ENCODE measurements at places on chromosomes 2 and 18.

GRCh38 chr2:130334026-130334425 lies 8.7 kb upstream of the IMP4 start:
- no peak for DNase-seq

GRCh38 chr2:151826737-151827157 lies 1.5 kb downstream of the ARL5A start:
- no peak for DNase-seq

DNA sequence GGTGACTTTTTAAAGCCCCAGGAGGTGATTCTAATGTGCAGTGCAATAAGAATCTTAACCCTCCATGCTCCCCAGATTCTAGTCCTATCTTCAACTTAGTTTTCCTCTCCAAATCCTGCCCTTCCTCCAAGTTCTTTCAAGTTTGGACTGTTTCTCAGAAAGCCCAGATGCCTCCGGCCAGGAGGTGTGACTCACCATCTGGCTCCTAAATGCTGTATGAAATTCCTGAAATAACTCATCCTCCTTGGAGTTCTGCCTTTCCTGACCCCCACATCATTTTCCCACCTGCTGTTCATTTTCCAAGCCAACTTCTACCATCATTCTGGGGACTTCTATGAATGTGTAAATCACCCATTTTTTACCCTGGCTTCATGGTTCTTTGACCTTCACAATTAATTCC lies 118.2 kb upstream of the NOL4 start:
- DNase-seq: peak; percentile 63

DNA sequence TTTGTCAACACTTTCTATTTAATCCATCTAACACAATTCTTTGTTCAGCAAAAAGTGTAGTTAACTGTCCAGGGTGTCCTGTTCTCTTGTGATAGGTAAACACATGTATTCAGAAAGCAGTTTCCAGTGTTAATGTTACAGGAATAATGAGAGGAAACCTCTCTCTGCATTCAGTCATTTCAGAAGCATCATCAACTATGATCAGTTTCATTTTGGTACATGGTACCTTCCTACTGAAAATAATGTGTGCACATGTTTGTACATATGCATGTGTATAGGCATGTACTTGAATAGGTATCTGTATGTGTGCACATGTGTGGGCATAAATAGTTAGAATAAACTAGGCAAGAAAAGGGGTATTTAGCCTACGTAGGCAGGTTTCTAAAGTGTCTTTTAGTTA lies 16.6 kb downstream of the EFEMP1 start:
- no peak for DNase-seq

DNA sequence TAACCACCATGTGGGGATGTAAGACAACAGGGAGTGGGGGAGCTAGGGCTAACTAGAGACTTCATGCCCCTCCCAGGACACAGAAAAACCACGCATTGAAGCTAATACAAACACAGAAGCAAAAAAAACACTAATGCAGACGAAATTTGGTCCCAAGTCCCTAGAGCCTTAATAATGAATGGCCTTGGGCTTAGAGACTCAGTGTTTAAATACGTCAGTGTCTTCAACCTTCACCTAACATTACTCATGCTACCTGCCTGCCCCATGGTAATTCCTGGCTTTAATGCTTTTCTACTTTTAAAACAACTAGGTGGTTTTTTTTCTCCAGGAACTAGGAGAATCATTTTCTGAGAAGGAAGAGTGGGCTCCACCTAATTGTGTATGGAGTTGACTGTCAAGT lies 64.1 kb upstream of the ITSN2 start:
- DNase-seq: no peak

DNA sequence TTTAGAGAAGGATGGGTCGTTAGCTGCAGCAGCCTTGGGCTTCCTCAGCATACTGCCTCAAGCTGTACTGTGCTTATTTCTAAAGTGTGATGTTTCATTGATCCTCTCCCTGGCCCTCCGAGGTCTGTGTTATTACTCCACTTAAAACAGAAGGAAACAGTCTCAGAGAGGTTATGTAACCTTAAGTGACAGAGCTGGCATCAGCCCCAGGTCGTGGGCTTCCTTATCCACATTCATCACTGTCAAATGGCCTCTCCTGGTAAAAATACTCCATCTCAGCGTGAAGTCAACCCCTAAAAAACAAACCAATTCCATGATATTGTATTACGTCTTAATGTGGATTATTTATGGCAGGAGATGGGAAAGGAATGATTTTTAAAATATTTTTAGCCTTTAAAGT lies 153.3 kb upstream of the NOSTRIN start:
- DNase-seq: no peak

DNA sequence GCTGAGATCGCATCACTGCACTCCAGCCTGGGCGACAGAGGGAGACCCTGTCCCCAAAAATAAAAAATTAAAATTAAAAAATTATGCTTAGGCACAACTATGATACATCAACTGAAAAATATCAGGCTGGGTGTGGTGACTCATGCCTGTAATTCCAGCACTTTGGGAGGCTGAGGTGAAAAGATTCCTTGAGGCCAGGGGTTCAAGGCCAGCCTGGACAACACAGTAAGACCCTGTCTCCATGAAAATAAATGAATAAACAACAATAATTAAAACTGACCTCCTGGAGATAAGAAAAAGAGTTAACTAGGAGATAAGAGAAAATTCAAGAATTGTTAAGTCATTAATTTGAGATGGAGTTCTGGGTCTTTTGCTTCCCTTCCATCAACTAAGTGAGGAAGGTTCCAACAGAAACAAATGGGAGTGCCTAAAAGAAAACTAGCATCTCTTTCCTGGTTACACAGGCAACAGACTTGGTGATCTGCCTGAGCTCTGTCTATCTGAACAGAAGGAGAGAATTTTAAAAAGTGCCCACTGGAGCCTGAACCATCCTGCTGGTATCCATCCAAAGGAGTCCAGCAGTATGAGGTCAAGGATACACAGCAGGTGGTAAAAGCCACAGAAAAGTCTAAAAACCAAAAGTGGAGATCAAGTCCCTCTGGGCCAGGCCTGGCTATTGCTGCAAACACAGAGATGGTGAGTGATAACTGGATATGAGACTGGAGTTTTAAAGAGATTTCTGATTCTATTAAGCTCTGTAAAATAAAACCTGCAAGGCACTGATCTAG lies 8.8 kb downstream of the PPM1G start:
- no peak for DNase-seq
